Stimulated activated CD4-positive, alpha-beta T cell treated with anti-CD3 and anti-CD28 coated beads, Interleukin-4, amount 100 ng/mL, for 24 hours (primary cell): ENCODE measurements at places on chromosomes 4 and X.
A peak's percentile ranks its signal among the peaks of the same experiment; 100 is the strongest.

GRCh38 chr4:183601381-183601780 lies 57.6 kb downstream of the RWDD4 start:
- DNase-seq = no peak

- no peak for DNase-seq
These were observed 37.9 kb downstream of the RELL1 start for GRCh38 chr4:37648084-37648817.

GRCh38 chr4:76872556-76872955 lies 25.4 kb downstream of the SOWAHB start:
- DNase-seq = no peak

DNA sequence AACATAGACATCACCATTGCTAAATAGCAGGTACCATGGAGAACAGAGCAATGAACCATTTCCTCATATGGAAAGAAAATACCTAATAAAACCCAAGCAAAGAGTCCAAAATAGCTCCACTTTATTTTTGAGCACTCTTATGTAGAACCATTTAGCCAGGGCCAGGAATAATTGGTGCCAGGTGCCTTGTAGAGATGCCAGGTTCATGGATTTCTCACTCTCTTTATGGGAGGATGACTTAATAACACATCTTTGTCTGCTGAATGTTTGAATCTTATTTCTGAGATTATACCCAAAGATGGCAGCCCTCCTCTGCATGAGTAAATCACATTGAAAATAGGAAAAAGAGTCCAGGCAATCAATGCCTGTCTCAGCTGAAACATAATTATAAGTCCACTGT lies 212.3 kb upstream of the SFRP2 start:
- DNase-seq = no peak

DNA sequence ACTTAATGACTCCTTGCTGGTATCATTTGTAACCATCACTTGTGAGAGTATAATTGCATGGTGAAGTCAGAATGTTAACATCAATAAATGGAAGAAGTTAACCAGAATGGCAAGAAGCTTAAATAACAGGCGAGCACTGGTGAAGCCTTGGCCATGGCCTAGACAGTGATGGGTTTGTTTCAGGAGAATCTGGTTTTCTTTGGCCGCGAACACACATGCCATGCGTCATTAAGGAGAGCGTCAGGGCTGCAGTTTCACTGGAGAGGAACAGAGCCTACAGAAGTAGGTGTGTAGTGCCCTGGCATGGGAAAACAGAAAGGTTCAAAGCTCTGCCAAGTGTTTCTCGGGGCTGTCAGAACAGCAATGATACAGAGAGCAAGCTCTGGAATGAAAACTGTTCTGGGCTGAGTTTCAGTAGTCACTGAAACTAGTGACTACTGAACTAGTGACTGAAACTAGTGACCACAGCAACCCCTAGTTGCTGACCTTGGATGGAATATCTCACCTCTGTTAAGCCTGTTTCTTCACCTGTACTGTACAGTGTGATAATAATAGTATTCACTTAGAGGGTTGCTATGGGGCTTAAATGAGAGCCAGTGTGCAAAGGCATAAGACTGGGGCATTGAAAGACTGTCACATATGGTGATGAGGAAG lies 93.8 kb downstream of the C4orf51 start:
- no peak for DNase-seq

DNA sequence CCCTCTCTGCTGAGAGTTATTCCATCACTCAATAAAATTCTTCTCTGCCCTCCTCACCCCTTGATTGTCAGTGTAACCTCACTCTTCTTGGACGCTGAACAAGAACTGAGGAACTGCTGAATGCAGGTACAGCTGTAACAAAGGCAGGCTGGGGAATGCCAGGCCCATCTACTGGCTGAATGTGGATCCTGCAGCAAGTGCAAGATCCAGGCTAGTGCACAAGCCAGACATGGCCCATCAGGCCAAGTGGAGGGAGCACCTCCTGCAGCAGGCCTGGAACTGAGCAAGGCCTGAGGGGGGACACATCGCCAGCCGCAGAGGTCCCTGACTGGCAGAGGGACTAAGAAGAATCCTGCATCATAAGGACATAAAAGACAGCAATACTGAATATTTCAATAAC lies 411.8 kb upstream of the PCDH10 start:
- DNase-seq = no peak

DNA sequence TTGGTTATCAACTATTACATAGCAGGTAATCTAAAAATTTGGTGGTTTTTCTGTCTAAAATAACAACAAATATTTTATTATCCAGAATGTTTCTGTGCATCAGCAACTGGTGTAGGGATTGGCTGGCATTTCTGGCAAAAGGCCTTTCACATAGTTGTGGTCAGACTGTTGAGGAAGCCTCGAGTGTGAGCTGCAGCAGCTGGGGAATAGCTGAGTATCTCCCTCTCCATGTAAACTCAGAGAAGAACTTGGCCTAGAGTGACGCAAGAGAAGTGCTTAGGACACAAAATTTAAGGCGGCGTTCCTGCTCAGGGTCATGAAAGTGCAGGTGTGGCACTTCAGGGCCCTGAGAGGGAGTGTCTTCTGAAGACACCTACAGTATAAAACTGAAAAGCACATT lies 558.9 kb downstream of the SPOCK3 start:
- no peak for DNase-seq

GRCh38 chrX:38987198-38987651 lies 186.0 kb downstream of the MID1IP1 start:
- no peak for DNase-seq

GRCh38 chr4:160136021-160136420 lies 1033.1 kb downstream of the RAPGEF2 start:
- no peak for DNase-seq

DNA sequence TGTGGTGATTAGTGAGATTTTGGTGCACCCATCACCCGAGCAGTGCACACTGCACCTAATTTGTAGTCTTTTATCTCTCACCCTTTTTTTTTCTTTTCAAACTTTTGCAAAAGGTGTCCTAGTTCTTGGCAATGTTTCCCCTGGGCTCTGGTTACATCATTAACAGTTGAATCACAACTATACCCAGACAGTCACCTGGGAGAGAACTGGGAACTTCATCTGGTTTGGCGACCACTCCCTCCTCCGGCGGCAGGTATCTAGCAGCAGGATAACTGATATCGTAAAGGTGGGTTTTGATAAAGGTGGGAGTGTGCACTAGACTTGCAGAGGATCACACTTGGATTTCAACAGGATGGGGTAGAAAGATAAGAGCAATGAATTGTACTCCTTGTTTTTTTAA lies 140.5 kb downstream of the CHIC2 start:
- DNase-seq = no peak

DNA sequence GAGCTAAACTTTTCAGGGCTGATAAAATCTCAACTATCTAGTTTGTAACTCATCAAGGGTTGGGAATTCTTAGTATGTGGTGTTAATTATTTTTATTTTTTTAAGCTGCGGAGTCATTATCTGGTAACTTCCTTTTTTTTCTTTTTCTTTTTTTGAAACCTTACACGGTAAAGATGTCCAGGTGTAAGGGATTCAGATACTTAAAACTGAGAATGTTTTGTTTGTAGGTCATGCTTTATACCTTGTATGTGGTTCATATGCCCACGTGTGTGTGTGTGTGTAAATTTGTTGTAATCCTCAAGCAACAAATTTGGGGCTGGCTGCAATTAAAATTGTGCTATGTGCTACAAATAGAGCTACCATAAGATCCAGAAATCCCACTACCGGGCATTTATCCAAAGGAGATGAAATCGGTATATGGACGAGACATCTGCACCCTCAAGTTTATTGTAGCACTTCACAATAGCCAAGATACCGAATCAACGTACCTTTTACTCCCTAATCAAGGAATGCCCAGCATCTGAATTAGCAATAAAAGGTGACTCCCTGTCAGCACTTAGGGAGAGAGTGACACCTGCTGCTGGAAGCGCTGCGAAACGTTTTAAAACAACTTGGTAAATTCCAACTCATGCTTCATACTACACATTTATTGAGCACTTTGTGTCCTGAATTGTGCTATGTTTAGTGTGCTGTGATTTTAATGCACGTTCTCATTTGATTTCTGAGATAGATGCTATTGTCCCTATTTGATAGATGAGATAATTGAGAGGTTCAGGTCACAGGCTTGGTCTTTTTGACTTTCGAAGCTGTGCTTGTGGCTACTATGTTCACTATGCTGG lies 16.1 kb downstream of the MSMO1 start:
- no peak for DNase-seq

DNA sequence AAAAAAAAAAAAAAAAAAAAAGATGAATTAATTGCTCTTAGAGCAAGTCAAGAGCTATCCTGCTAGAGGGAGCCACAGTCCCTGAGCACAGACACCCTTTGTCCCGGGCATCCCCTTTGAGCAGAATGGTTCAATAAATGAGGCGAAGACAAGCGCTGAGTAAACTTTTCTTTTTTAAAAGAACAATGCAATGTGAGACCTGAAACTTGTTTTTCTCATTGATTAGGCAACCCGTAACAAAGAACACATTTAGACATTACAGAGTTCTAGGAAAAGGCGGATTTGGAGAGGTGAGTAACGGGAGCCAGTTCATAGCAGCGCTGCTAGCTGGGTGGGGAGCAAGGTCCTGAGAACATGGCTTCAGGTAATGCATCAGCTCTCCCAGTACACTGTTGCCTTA lies 46.1 kb downstream of the GRK4 start:
- peak; percentile 23 for DNase-seq

DNA sequence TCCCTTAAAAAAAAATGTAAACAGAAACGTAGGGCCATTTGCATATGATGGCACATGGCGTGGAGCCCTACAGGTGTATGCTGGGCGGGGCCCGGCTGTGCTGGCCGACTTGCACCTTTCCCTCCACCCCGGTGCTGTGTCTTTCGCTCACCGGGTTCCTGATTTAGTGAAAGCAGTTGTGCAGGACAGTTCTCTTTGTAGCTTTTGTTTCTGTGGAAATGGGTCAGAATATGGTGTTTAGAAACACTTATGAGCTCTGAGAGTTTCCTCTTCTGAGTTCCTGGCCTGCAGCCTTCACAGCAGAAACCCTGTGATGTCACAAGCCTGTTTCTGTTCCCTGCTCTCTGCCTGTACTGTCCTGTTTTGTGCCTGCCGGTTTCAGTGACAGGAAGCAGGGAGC lies 22.5 kb upstream of the MSANTD1 start:
- no peak for DNase-seq

DNA sequence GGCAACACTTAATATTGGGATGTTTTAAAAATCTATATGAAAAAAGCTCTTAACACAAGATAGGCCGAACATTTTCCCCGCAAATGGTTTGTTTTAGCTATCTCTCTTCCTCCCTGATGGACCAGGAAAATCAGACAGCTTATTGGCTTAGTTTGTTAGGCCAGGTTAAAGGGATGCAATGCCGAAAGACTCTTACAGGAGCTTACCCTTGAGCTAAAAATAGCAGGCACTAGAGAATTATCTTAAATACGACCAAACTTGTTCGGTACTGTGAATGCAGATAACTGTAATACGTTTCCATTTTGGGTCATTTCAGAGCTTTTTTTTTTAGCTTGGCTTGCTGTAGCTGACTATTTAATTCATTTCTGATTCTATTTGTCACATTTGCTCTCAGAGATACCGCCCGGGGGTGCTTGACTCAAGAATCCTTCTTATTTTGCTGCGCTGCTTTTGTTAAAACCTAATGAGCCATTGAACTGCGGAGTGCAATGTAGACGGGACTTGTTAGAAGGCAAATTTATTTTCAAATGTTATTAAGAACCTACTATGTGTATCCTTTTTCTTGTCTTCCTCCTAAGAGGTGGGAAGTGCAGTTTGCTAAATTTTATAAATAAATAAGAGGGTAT lies 23.3 kb downstream of the PPARGC1A start:
- no peak for DNase-seq

- no peak for DNase-seq
These were observed 77.9 kb downstream of the PALLD start for GRCh38 chr4:168574581-168575295.

- no peak for DNase-seq
These were observed 15.2 kb downstream of the LINC00632 start for GRCh38 chrX:140724736-140725135.

DNA sequence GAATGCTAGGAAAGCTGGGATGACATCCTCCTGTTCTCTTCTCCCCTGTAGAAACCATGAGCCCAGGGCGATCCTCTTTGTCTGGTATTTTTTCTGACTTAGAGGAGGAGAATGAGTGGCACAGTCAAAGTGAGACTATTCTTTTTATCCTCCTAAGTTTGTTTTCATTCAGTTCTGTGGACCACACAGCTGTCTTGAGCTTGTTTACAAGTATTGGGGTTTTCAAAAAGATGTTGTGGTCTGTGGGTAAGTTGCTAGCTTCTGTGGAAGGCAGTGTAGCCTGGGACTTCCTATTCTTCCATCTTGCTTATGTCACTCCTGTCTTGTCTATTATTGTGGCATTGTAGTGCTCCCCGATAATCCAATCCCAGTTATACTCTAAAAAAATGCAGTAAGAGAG lies 223.0 kb downstream of the PAPSS1 start:
- no peak for DNase-seq

GRCh38 chr4:188214861-188215260 lies 75.6 kb downstream of the TRIML1 start:
- DNase-seq = no peak

GRCh38 chr4:137083571-137084135 lies 448.6 kb downstream of the PCDH18 start:
- no peak for DNase-seq

DNA sequence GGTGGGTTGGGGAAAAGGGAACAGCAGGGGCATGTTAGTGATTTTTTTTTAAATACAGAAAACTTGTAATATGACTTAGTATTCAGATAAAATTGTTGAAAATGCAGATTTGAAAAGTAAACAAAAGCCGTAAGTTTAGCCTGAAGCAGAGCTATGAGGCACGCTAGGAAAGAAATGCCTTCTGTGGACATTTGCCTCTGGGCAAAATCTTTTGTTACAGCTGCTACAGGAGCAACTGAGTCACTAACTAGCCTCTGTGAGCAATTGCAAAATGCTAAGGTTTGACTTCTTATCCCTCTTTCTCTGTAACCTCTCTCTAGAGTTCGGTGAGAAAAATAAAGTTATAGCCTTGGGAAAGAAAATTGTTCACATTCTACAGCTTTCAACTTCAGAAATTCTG lies 350.0 kb downstream of the SLC7A11 start:
- no peak for DNase-seq

DNA sequence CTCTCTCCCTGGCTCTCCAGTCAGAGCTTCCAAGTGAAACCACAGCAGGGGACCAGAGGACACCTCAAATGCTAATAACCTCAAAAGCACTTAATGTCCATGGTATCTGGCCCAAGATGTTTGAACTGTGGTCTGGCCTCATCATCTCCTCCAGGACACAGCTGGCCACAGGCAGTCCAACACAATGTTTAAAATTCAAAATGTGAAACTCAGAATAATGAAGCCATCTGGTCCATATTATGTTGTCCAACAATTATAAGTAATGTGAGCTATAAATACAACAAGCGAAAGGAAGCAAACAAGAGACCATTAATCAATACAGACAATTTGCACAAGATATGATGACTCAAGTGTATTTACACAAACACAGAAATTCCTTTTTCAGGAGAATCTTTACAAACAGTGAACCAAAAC lies 90.7 kb upstream of the S100G start:
- no peak for DNase-seq
